ENCODE measurements at places on chromosomes 1 and 21.

- DNase-seq, result no peak
These were observed 175.6 kb downstream of the FCRL5 start for GRCh38 chr1:157376681-157377080.

DNA sequence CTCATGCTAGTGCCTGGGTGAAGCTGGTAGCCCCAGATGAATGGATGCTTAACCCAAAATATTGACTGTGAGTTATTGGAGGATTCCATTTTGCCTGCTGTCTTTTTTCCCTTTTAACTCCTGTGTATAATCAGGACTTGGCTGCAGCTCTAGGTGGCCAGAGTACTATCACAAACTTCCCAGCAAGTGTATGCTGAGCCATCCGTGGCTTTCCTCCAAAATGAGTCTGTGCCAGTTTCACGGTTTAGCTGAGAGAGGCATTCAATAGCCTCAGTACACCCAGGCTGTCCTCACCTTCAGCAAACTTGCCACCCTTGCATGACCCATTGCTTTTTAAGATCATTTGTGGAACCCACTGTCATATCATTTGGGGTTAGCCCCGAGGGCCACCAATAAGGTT lies 5.3 kb upstream of the DPT start:
- no peak for DNase-seq

- no peak for DNase-seq
These were observed 3.5 kb downstream of the KLHDC7A start for GRCh38 chr1:18484276-18484675.

GRCh38 chr1:191240925-191241324 lies 763.3 kb upstream of the BRINP3 start:
- no peak for DNase-seq

DNA sequence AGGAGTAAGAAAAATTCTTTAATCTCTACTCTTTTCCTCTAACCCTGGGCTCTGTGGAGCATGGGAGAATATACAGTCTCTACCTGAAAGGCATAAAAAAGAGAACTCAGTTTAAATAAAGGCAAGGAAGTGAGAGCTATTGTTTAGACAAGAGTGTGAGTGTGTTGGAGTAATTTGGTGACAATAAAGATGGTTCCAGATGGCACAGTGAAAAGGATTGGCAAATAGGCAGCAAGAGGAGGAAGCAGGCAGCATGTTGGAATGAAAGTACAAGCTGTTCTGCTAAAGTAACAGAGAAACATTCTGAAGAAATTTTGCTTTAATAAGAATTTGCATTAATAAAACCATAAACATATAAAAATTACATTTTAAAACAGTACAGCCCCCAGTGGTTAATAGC lies 163.4 kb downstream of the DNM3 start:
- DNase-seq, result no peak

- no peak for DNase-seq
These were observed 19.2 kb downstream of the SLC19A2 start for GRCh38 chr1:169466259-169467230.

DNA sequence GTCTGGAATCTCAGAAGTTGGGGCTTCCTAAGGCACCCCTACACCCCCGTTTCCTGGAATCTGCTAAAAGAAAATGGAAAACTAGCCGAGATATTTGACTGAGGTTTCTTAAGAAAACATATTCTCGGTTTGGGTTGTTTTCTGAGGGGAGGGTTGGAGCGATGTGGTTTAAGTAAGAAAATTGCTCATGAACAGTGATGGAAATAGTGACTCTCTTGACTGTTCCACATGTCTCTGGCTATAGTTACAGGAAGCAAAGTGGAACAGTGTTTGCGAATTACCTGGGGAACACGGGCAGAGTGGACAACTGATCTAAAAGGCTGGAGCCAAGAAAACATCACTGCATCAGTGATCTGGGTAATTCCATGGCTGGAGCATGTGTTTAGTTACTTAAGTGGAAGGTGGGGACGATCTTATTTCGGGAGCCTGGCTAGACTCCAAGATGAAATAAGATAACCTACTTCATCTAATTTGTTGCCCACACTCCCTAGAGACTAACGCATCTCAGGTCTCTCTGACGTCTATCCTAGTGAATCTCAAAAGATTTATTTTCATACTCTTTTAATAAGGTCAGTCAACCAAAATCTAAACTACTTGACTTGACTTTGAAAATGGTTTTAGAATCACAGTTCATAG lies 92.4 kb downstream of the KCNJ15 start:
- DNase-seq, result no peak

DNA sequence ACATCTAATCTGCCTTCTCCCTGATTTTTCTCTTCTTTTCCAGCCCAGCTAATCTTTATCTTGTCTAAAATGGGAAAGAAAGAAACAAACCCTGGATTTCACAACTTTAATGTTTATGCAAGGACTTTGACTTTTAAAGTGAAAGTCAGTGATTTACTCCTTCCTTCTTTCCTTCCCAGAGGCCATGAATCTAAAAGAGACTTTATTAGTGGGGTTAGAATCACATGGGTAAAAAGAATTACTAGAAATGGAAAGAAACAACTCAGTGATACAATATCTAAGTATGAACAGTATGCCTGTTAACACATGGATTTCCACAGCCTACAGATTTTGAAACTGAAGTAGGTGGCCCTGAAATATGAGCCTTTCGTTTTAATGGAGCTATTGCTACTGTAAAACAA lies 59.8 kb upstream of the KCNK2 start:
- no peak for DNase-seq

DNA sequence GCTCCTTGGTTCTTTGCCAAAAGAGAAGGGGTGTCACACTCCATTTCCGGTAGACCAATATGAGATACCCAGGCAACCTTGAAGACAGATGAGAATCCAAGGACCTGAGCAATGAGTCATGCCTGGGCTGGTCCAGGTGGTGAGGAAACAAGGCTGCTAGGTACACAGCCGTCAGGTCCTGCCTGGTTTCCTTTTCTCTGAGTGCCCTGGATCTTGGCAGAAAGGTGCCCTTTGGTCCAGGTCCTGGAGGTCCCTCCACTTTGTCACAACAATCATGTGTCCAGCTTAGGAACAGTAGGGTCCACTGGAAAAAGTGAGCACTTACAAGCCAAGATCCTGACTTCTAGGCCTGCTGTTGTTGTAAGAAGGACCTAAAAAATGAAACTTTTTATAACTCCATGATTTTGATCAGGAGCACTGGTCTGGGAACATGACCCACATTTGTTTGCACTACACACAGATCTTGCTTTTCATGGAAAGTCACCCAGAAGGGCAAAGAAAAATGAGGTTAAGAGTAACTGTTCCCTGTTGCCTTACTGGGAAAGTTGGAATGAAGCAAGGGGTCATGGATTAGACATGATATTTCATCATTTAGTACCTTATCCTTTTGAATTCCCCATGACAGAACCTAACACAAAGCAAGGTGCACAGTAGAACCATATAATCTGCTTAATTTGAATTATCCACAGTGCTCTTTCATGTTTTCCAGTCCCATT lies 94.7 kb downstream of the PAPPA2 start:
- DNase-seq, result no peak

DNA sequence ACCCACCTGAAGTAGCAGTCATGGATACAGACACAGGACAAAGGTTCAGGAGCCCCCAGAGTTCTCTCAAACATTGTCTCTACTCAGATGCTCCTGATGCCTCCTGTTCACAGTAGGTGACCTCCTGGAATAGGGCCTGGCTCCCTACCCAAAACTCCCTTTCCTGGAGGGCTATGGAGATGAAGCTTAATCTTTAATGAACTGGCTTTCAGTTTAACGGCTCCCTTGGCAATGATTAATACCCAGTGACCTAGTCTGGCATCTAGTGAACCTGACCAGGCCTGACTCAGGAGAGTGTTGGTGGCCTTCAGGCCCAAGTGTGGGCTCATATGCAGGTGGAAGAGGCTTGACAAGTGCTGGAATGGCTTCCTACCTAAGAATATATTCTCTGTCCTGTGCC lies 65.2 kb upstream of the TRABD2B start:
- DNase-seq, result no peak

GRCh38 chr1:221602830-221603229 lies 139.1 kb downstream of the DUSP10 start:
- no peak for DNase-seq

GRCh38 chr1:77832901-77833300 lies 53.5 kb downstream of the MIGA1 start:
- DNase-seq, result no peak

DNA sequence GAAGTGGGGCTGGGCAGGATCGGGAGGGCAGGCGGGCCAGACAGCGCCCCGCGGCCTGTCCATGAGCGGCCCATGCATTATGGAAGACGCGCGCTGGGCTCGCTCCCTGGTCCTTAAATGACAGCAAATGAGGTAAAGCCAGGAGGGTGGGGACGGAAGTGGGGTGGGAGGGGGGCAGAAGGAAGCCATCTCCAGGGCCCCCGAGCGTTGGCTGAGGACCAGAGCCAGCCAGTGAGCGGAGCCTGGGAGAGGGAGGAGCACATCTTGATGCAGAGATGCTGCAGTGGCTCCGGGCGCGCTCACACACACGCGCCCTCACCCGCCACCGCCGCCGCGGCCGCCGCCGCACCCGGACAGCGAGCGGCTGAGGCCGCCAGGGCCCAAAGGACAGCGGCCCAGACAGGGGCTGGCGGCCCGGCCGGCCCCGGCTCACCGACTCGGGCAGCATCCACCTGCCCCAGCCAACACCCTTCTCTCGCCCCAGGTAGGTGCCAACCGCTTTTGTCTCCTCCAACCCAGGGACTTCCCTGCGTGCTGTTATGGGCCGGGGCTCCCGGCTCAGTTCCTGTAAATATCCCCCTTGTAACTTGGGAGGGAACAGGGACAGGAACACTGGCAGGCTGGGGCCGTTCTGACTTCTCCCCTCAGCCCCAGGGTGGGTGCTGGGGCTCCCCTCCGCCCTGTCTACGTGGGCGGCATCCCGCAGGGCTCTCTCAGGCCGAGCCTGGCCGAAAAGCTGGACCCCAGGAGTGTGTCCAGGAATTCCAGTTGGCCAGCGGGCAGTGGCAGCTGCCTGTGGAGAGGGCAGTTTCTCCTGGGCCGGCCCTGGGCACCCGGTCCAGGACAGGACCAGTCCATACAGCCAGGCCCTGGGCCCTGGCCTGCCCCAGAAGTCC lies at the start of gene CNTN2:
Gene CNTN2 (plus strand): TSS at position 302 of the 896 bp plus-strand sequence. CDS start 9,974 bp downstream, outside the sequence.
- DNase-seq, result no peak

DNA sequence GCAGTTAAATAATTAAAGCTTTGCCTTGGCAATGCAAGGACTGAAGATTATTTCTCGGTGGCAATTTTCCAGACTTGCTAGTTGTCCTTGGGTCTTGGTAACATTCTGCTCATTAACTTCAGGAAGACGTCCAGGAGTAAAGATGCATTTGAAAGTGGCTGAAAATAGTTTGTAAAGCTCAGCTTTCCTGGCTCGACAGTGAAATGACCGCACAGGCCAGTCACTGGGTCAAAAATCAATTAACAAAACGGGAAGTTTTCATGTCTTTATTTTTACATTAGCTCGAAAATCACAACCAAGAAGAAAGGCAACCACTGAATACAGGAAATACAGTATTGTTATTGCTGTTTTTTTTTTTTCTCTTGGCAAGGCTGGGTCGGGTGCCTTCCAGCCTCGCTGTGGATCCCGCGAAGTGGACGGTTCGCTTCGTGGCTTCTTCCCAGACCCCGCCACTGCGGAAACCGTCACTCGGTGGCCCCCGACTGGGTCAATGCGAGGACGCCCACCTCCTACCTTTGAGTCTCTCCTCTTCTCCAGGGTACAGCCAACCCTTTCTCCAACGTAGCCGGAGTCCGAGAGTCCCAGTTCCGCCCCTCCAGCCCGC lies 479 bp upstream of the SNX7 start:
- DNase-seq, result no peak

DNA sequence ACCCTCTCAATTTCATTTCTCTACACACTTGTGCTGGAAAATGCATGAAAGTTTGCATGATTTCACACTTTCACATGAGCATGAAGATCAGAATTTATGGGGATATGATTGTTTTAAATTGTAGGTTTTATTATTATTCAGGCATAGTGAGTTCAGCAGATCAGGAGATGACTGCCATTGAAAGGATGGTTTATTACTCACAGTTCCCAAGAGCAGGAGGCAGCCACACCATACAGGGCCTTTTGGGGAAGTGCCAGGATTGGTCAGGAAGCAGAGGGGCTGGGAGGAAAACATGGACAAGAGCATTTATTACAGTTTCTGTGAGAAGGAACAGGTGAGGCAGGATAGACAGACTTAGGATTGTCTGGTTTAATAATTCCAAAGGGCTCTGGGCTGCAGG lies 114.6 kb upstream of the KCNJ15 start:
- DNase-seq, result no peak

GRCh38 chr1:223332997-223333396 lies 31.0 kb downstream of the SUSD4 start:
- DNase-seq, result no peak

- no peak for DNase-seq
These were observed 15.7 kb upstream of the DPH5 start for GRCh38 chr1:101041300-101041699.

- peak; percentile 13 for DNase-seq
These were observed 89.7 kb upstream of the RUNX1 start for GRCh38 chr21:35138665-35139381.

GRCh38 chr1:22053017-22053860 lies 730 bp downstream of the CDC42 start:
- DNase-seq, result peak; percentile 14

DNA sequence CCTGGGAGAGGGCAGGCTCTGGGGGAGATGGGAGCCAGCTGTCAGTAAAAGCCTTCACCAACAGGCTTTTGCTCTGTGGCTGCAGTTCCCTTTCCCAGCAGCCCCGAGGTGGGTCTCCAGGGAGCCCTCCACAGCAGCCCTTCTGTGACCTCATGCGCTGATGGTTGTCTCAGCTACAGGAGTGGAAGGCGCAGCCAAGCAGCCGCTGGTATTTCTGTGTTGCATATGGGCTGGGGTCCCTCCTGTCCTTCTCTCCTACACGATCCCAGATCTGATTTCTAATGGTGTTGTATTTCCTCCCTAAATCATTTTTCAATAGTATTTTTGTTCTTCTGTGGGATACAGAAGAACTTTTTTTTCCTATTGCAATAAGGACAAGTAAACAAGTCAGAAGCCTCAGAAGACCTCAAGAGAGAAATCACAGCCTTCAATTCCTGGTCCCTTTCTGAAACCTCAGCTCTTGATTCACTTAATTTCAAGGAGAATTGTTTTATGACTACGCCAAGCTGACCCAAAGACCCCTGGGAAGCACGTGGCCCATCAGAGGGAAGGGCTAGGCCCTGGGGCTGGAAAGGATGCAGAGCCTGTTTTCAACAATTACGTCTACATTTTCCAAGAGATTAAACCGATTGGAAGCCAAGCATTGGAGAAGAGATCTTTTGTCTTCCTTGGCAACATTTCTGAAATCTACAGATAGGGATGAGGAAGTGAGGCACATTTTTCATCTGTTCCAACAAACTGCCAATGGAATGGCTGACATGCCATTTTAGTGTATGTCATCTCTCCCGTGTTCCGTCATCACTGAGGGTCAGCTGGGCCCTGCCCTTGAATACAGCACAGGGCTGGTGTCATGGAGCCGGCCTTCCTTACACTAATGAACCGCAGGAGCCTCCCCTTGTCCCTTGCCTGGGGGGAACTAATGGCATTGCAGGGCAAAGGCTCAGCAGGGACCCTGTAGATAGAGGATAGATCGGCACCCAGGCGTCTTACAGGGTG lies 42.0 kb upstream of the SCCPDH start:
- no peak for DNase-seq

All from stimulated activated CD8-positive, alpha-beta memory T cell treated with anti-CD3 and anti-CD28 coated beads, Interleukin-7, amount 100 ng/mL, for 1 hour (primary cell).